Breast epithelium (tissue), 4 donors: ENCODE measurements at places on chromosomes 5 and 9.

- H3K4me3 ChIP-seq: no peak overlapping the region
- H3K36me3 ChIP-seq: no peaks in the 10 kb centered on the region
Measured at GRCh38 chr5:110115503-110115902, 425.8 kb downstream of the MAN2A1 start.

- DNase-seq: no peak
- H3K27ac ChIP-seq: no peak overlapping the region
- H3K27me3 ChIP-seq: no peaks in the 10 kb centered on the region
- no peaks in the 10 kb centered on the region for H3K36me3 ChIP-seq
- H3K4me1 ChIP-seq: no peaks in the 10 kb centered on the region
Measured at GRCh38 chr5:39892708-39893107, 467.9 kb upstream of the DAB2 start.

GRCh38 chr5:74866596-74867162 lies 492 bp upstream of the FAM169A start:
- no peaks in the 10 kb centered on the region for H3K27me3 ChIP-seq

GRCh38 chr9:88280816-88281382 lies 107.3 kb upstream of the SPIN1 start:
- H3K36me3 ChIP-seq: no peaks in the 10 kb centered on the region
- no peak for DNase-seq
- H3K27me3 ChIP-seq: no peaks in the 10 kb centered on the region
- no peaks in the 10 kb centered on the region for H3K4me1 ChIP-seq
- H3K27ac ChIP-seq: no peak overlapping the region

GRCh38 chr5:133277744-133278143 lies 225.9 kb downstream of the HSPA4 start:
- DNase-seq: no peak
- H3K4me3 ChIP-seq: no peak overlapping the region
- no peaks in the 10 kb centered on the region for H3K36me3 ChIP-seq
- H3K4me1 ChIP-seq: no peaks in the 10 kb centered on the region

DNA sequence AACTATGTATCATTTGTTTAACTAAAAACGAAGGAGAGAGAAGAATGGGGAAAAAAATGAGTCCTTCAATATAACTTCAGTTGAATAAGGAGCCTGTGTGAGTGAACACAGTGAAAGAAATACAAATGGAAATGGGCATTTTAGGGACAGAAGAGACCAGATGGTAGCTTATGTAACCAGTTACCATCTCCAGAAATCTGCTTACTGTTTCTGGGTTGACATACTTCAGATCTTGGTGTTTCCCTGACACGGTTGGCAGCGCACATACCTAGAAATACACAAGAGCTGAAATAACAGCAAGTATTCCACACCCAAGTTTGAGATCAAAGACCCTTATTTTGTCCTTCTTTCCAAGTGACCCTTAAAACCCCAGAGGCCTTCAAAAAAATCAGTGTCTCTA lies 14.9 kb upstream of the GFRA3 start:
- no peak for DNase-seq
- no peaks in the 10 kb centered on the region for H3K27me3 ChIP-seq

DNA sequence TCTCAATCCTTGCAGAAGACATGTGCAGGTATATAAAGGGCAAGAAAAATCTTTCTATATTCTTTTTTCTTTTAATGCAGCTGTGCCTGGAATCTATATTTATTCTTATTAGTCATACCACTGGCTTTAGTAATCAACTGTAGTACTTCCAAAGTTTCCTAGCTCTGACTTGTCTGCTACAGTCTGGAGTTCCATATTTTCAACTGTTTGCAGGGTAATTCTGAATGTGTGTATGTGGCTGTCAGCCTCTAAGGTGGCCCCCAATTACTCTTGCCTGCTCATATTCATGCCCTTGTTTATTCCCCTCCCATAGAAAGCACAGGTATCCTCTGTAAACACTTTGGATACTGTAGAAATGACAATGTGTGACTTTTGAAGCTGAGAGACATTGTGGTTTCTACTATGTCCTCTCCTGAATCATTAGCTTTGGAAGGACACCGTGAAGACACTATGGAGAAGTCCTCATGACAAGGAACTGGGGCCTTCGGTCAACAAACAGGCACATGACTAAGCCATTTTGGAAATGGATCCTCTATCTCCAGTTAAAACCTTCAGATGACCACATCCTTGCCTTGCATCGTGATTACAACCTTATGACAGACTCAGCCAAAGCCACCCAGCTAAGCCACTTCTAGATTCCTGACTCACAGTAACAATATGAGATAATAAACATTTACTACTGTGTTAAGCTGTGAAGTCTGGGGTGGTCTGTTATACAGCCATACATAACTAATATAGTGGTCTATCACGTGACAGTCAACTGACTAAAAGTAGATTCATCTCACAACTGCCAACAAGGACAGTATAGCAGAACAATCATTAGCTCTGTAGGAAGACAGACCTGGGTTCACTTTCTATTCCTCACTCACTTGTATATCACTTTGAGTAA lies 49.5 kb upstream of the SUSD1 start:
- DNase-seq: no peak
- H3K4me3 ChIP-seq: no peak overlapping the region
- H3K27me3 ChIP-seq: no peaks in the 10 kb centered on the region
- H3K4me1 ChIP-seq: no peaks in the 10 kb centered on the region
- no peaks in the 10 kb centered on the region for H3K36me3 ChIP-seq

GRCh38 chr5:134111741-134112647 lies 2.5 kb upstream of the TCF7 start:
- H3K27ac ChIP-seq: peak overlapping the region; percentile 54
- H3K36me3 ChIP-seq: no peaks in the 10 kb centered on the region
- DNase-seq: no peak
